Activated gamma-delta T cell treated with Interleukin-2 at 50 U/mL for 16 hours (primary cell): ENCODE measurements at places on chromosomes 13 and 19.

DNA sequence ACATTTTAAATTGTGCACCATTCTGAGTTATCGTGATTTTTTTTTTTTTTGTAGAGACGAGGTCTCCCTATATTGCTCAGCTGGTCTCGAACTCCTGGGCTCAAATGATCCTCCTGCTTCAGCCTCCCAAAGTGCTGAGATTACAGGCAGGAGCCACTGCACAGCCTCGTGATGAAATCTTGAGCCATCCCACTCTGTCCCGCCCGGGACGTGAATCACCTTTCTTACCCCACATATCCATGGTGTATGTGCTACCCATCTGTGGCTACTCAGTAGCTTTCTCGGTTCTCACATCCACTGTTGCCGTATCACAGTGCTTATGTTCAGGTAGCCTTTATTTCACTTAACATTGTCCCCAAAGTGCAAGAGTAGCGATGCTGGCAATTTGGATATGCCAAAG is 26.5 kb downstream of the PAK4 start:
- DNase-seq, result no peak

GRCh38 chr13:100619940-100620339 is 31.4 kb upstream of the GGACT start:
- DNase-seq, result no peak

- DNase-seq, result no peak
Observed at GRCh38 chr13:49407068-49407467, 36.8 kb downstream of the CAB39L start.

DNA sequence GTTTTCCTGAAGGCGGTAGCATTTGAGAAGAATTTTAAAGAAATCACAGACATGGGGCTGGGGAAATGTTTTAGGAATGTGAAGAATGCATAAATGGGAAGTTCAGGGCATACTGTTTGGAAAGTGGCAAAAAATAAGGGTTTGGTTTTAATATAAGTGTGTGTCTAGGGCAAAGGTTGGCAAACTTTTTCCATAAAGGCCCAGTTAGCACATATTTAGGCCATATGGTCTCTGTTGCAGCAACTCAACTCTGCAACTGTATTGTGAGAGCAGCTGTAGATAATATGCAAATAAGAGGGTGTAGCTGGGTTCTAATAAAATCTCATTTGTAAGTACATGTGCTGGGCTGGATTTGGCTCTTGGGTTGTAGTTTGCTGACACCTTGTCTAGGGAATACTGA is 521.9 kb downstream of the DIAPH3 start:
- no peak for DNase-seq

DNA sequence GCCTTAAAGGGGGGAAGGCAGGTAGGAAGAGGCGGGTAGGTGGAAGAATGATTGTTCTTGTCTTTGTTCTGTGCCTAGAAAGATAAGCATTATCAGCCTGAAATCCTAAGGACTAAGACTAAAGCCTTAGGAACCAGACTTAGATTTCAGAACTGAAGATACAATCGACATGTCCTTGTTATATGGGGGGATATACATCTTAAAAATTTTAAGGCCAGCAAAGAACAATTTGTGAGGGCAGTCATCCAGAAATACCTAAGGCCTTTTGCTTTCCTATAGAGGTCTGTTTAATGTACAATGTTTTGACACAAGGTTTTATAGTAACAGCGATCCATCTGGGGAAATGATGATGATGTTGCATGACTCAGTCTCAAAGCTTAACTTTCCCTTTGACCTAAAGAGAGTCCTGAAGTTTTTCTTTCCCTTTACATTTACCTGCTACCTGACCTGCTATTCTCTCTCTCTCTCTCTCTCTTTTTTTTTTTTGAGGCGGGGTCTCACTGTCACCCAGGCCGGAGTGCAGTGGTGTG is 20.2 kb upstream of the CEACAM6 start:
- no peak for DNase-seq

GRCh38 chr19:12891553-12892021 is 627 bp downstream of the GCDH start:
- no peak for DNase-seq
